ENCODE measurements at places on chromosomes 11 and 22. TPM values are rescaled to one million over a fixed set of nuclear protein-coding genes. Genes with fewer than 3 reads are reported as not detected.
A peak's percentile ranks its signal among the peaks of the same experiment; 100 is the strongest.

GLYAT gene
- not detected for total RNA-seq

TRPM5 gene
- total RNA-seq, result not detected

C1QTNF4 gene
- under 0.01 TPM for total RNA-seq

TNNT3 gene
- total RNA-seq, result not detected

MRGPRX4 gene
- total RNA-seq, result not detected

DNA sequence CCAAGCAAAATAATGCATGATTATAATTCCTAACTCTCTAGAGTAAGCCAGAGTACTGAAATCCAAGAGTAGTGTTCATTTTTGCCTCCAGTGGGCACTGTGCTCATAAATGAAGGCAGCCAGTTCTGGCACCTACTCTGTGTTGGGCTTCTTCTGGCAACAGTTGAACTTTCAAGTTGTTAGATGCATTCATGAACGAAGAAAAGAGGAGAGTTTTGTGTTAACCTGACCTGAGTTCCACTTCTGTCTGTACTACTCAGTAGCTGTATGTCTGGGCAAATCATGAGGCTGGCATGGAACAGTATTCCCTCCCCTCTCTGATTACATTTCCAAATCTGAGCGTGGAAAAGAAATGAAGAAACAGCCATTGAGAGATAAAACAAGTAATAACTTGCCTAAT lies 20.3 kb upstream of the TENM4 start:
- peaks cover under 1% of the 10 kb centered on the region for H3K27me3 ChIP-seq
- DNase-seq, result peak; percentile 57
- H3K36me3 ChIP-seq, result no peaks in the 10 kb centered on the region
- no peak overlapping the region for H3K4me3 ChIP-seq
- H3K4me1 ChIP-seq, result no peaks in the 10 kb centered on the region

- no peaks in the 10 kb centered on the region for H3K36me3 ChIP-seq
- no peaks in the 10 kb centered on the region for H3K27me3 ChIP-seq
- H3K4me3 ChIP-seq, result no peak overlapping the region
These were observed 13.2 kb upstream of the FXYD2 start for GRCh38 chr11:117837791-117838190.

GRCh38 chr11:48036011-48036410 lies 55.7 kb downstream of the PTPRJ start:
- peaks cover 3% of the 10 kb centered on the region for H3K4me1 ChIP-seq
- no peaks in the 10 kb centered on the region for H3K27me3 ChIP-seq
- no peak for DNase-seq
- H3K27ac ChIP-seq, result no peak overlapping the region

DNA sequence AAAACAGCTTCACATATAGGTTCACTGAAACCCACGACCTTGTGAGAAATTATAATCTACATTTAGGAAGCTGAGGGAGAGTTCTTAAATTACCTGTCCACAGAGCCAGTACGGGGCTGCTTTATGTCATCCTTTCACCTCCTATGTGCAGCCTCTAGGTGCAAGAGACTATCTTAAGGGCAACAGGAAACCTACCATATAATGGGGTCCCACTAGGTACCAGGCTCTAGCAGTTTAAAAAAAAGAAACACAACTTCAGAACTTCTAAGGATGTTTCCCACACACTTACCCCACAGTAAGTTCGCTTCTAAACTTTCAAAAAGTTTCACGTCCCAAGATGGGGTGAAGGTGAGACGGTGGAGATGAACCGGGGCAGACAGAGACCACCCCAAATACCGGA lies 573 bp downstream of the STK33 start:
- no peaks in the 10 kb centered on the region for H3K27me3 ChIP-seq
- no peak for DNase-seq
- no peaks in the 10 kb centered on the region for H3K36me3 ChIP-seq
- no peaks in the 10 kb centered on the region for H3K4me1 ChIP-seq

- no peak overlapping the region for H3K4me3 ChIP-seq
- peak; percentile 32 for DNase-seq
- no peaks in the 10 kb centered on the region for H3K36me3 ChIP-seq
- H3K27ac ChIP-seq, result no peak overlapping the region
- peaks cover 3% of the 10 kb centered on the region for H3K4me1 ChIP-seq
These were observed 178.7 kb upstream of the POU2AF2 start for GRCh38 chr11:111066846-111067245.

DNA sequence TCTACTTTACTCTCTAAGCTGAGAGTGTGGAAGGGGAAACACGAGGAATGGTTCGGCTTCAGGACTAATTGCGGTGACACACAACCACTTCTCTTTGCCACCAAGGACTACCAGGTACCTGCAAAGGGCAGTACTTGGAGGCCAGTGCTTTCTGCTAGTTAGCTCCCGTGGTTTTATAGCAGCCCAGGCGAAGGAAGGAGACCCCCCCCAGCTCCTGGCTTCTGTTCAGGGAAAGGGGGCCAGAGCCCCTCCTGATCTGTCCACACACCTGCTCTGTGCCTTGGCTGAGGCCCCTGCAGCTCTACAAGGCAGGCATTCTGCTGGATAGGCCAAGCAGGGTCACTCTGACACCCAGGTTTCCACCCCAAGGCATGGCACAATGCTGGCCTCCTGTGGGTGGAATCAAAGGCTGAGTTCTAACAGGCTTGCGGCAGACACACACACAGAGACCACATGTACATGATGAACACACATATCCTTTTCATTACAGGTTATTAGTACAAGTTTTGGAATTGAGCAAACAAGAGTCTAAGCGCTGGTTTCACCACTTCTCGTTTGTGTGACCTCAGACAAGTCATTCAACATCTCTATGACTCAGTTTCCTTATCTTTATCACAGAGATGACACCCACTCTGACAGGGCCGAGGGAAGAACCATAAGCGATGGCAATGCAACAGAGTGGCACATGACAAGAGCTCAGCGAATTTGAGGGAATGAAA lies 7.5 kb downstream of the SERPIND1 start:
- H3K27ac ChIP-seq, result no peak overlapping the region

DNA sequence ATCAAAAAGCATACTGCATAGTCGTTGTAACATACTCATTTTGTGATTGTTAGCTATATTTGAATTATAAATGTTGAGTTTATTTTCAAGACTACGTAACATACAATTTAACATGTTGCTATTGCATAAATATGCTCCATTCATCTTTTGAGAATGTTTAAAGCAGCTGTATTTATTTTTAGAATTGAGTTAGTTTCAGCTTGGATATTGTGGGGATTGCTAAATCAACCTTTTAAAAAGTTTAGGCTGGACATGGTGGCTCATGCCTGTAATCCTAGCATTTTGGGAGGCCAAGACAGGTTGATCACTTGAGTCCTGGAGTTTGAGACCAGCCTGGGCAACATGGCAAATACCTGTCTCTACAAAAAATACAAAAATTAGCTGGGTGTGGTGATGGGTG lies 288.1 kb downstream of the DYNC2H1 start:
- no peak overlapping the region for H3K4me3 ChIP-seq
- H3K27ac ChIP-seq, result no peak overlapping the region
- H3K27me3 ChIP-seq, result no peaks in the 10 kb centered on the region
- no peaks in the 10 kb centered on the region for H3K36me3 ChIP-seq

DNA sequence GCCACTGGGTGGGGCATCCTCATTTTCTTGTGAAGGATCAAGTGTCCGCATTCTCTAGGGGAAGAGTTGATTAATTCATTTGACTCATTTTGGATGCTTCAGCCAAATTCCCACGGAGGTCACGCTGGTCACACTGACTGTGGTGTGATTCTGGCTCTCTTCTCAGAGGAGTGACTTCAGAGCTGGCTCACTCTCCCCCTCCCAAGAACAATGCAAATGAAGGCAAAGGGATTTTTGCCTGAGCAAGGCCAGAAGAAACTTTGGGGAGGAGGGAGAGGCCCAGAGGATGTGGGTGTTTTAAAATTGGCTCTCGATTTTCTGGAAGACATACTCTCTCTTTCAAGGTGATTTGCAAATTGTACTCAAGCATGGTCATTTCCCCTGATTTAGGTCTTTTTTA lies 51.1 kb upstream of the LMO2 start:
- H3K4me1 ChIP-seq, result no peaks in the 10 kb centered on the region
- H3K4me3 ChIP-seq, result no peak overlapping the region
- H3K36me3 ChIP-seq, result no peaks in the 10 kb centered on the region
- DNase-seq, result peak; percentile 94
- no peaks in the 10 kb centered on the region for H3K27me3 ChIP-seq
